ENCODE measurements at places on chromosomes 7 and 10.
A peak's percentile ranks its signal among the peaks of the same experiment; 100 is the strongest.

DNA sequence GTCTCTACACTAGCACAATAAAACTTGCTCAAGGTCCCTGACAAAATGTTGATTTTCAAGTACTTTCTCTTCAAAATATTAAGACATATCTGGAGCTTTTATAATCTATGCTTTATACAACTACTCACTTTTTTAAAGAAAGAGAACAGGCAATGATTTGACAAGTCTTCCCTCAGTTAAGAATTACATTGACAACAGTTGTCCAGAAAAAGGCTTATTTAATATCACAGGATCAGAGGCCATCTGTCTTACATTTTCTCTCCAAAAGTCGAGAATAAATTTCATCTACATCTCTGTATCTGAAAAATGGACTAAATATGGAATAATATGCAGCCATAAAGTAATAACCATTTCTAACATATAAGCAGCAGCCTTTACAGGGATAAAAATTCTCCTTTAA, 8.2 kb upstream of the RNF148 start:
- DNase-seq = no peak

DNA sequence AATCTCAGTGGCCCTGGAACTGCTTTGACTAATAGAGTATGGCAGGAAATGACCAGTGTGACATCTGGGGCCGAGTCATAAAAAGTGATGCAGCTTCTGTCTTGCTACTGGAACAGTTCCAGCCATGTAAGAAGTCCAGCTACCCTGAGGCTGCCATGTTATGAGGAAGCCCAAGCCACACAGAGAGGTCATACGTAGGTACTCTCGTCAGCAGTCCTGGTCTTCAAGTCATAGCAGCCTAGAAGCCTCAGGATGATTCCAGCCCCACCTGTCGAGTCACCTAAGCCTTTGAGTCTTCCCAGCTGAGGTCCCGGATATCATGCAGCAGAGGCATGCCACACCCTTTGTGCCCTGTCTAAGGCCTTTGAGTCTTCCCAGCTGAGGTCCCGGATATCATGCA, 92.1 kb downstream of the PPP1R3C start:
- DNase-seq = no peak

- no peak for DNase-seq
These were observed 6.6 kb downstream of the CPA2 start for GRCh38 chr7:130273081-130273932.

DNA sequence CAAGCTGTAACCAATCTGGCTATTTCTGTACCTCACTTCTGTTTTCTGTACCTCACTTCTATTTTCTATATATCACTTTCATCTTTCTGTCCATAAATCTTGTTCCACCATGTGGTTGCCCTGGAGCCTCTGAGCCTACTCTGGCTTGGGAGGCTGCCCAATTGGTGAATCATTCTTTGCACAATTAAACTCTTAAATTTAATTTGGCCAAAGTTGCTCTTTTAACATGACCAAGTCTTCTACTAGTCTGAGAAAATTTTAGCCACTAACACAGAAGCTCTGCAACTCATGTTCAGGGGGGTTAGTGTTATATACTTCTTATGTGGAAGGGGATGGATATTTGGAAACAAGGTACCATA, 503.5 kb downstream of the KIF20B start:
- DNase-seq = peak; percentile 24

GRCh38 chr10:98045785-98046389, 15.5 kb upstream of the CRTAC1 start:
- DNase-seq = peak; percentile 19

DNA sequence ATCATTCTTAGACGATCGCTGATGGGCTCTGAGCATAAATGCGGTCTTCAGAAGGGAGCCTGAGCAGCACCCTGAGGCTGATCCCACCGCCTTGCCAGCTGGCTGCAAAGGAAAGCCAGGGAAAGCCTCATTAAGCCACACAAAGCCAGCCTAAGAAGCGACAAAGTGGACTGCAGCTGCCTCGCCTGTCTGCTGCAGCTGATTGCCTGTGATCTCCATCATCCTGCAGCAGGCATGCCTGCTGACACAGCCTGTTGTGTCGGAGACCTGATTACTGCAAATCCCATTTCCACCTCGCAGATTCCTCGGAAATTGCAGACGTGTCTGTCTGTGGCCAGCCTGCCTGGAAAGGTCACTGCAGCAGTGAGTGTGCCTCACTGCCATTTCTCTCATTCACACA, 1087.0 kb upstream of the AUTS2 start:
- DNase-seq = no peak

DNA sequence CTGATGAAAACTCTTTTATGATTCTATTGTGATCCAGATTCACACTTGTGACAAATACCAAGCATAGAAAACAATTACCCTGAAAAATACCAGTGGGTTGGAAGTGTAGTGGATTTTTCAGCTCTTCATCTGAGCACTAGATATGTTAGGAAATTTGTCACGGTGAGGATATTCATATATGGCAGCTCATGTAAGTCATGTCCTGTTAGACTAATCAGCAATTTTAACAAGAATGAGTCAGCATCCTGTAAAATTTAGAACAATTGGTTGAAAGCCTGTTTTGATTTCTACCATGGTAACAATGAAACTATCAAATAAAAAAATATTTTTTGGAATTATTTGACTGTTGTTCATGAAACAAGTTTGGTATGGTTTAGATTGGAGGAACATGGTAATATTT, 334.3 kb downstream of the CACNA2D1 start:
- DNase-seq = peak; percentile 6

GRCh38 chr7:94243066-94243711, 151.5 kb upstream of the COL1A2 start:
- DNase-seq = no peak

DNA sequence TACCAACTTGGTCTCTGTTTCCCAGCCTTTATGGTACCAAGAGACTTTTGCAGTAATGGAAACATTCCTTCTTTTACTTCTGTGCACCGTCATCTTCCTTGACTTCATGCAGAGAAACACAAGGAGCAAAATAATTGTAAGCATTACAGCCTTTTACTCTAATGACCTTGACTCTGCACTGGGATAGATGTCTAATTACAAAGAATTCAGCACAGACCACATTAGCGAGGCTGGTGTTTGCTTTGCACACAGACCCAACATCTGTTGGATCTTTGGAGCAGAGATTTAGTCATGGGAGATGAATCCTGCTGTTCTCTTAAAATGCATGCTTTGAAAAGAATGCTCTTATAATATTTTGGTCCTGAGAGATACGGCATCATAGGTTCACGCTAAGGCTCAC, 261.6 kb downstream of the TWIST1 start:
- peak; percentile 48 for DNase-seq

- DNase-seq = peak; percentile 8
These were observed 38.6 kb downstream of the CDC14C start for GRCh38 chr7:48962821-48963505.

DNA sequence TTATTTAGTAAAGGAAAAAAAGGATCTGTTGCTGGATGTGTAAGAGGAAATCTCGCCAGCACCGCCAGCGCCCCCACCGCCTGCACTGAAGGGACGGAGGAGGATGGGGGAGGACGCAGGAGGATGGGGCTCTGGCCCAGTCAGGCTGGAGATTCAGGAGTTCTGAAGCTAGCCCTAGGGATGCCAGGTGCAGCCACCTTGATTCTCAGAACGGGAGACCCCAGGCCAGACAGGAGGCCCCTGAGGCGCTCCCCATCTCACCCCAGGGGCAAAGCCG, 1.3 kb downstream of the CAMK2B start:
- no peak for DNase-seq

- DNase-seq = no peak
These were observed 700.8 kb upstream of the KCND2 start for GRCh38 chr7:119572132-119572531.

- DNase-seq = no peak
These were observed 4.2 kb upstream of the GSTO2 start for GRCh38 chr10:104264783-104265182.

- no peak for DNase-seq
These were observed 1.8 kb upstream of the TMEM184A start for GRCh38 chr7:1557771-1558170.

Data from GM04504 (cell line).